Activated naive CD4-positive, alpha-beta T cell (primary cell): ENCODE measurements at places on chromosomes 2 and 18.

DNA sequence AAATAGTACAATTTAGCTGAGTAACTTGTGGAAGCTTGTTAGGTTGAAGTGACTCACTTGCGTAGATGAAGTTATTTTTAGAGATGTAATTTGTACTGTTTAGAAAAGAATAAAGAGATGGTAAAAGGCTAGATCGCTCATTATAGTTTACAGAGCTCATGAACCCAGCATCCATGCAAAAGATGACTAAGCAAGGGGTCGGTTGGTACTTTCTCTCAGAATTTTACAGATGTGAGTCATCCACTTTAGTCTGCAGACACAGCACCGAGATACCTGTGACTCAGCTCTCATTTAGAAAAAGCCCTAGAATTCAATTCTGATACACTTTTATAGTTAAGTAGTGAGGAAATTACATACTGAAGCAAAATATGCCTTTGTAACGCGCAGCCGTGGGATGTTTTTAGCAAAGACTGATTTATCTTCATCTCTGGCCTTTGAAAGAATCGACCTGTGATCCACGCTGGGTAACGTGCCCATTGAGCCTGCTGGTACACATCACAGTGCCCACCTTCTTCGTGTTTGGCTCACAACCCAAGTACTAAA, 116.5 kb upstream of the FOSL2 start:
- DNase-seq, result no peak

DNA sequence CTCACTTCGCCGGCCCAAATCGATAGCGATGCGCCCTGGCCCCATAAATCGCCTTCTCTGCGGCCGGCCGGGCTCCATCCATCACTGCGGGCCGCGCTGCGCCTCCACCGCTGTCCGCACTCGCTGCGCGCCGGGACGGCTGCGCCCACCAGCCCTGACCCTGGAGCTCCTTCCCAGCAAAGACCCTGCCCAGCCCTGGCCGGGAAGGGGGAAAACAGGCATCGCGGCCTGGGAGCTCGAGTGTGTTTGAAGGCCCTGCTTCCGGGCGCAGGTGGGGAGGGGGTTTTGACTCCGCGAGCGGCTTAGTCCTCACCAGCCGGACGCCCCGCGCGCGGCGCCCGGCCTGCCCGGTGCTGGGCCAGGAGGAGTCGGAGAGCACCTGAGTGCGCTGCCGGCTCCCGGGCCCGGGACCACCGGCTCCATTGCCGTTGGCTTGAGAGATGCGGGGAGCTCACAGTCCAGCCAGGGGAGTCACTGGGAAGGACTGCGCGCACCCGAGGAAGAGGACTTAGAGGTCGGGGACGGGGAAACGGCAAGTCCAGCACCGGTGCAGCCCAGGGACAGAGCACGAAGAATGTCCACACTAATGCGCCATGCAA, 1.1 kb downstream of the PAX8 start:
- DNase-seq, result no peak

- DNase-seq, result no peak
Measured at GRCh38 chr2:48849770-48850169, 94.2 kb upstream of the LHCGR start.

GRCh38 chr2:15074751-15075700, 442.5 kb downstream of the LRATD1 start:
- no peak for DNase-seq

DNA sequence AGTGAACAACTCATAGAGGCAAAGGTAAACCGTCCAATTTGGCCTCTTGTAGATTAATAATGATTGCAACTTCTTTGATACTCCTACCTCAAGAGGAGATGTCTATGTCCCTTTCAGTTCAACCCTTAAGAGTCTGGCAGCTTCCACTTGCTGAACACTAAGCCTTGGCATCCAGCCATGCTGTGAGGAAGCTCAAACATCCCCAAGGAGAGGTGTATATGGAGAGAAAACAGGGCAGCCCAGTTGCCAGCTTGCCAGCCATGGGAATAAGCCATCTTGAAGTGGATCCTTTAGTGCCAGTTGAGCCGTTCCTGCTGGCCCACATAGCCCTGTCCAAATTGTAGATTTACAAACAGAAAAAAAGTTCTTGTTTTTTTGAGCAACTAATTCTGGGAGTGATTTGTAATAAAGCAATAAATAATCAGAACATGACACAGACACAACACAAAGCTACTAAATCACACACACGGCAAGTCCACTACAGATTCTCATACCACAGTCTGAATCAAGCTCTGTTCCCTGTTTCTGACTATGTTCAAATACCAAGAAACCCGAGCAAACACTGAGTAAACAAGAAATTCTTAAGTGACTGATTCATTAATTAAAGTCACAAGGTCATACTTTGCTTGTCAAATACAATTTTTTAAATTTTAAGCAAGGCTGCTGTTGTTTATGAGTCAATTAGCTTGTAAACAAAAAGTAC, 96.1 kb downstream of the PID1 start:
- no peak for DNase-seq

DNA sequence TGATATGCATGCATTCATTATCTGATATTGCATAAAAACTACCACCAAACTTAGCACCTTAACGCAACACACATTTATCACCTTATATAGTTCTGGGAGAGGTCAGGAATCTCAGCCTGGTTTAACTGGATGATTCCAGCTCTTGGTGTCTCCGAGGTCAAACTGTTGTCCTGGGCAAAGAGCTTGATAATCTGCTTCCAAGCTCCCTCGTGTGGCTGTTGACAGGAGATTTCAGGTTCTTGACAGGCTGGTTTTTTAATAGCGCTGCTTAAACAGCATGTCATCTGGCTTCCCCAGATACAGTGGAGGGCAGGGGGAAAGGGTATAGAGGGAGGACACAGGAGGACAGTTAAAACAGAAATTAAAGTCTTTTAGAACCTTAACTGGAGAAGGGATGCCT, 785.0 kb downstream of the CNTNAP5 start:
- no peak for DNase-seq

DNA sequence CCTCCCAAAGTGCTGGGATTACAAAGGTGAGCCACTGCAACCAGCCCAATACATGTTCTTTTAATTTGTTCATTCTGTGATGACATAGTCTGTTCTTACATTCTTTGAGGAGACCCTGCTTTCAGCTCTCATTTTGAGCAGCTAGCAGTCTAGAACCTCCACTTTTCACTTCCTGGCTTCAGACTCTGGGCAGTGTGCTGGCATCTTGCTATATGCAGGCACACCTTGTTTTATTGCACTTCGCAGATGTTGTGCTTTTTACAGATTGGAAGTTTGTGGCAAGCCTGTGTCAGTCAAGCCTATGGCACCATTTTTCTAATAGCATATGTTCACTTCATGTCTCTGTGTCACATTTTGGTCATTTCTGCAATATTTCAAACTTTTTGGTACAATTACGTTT, 72.4 kb downstream of the PRKCE start:
- no peak for DNase-seq

DNA sequence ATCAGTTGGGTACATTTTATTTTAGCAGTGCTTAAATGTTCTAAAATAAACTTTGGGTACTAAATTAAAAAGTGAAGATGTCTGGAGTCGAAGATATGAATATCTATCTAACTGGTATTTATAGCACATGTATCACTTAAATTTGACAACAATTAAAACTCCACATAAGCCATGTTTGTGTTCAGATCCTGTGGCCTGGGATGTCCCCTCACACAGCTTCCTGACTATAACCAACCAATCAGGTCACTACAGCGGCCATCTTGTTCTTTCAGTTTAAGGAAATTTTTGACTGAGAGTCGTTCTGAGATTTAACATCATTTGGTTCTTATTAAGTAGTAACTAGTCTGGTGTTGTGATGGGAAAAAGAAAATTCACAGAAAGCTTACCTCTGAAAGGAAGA, 170.7 kb upstream of the NRP2 start:
- DNase-seq, result no peak

GRCh38 chr18:50853863-50854271, 25.1 kb upstream of the ME2 start:
- no peak for DNase-seq

- no peak for DNase-seq
Measured at GRCh38 chr18:13311193-13311592, 92.6 kb downstream of the LDLRAD4 start.

DNA sequence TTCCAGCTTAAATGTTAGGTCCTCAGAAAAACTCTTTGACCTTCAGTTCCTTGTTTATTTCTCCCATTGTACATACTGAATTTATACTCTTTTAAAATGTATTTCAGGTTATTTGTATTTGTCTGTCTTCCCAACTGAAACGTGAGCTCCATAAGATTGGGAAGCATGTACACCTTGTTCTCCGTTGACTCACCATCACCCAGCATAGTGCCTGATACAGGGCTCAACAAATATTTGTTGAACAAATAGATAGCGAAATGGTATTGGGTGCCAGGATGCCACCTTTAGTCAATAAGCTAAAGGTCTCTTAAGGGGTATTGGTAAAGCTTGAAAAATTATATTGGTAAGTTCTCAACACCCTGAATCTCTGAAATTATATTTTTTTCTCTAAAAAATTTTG, 1841.3 kb upstream of the CELF4 start:
- DNase-seq, result no peak
